ENCODE measurements at places on chromosomes 16 and 17.

DNA sequence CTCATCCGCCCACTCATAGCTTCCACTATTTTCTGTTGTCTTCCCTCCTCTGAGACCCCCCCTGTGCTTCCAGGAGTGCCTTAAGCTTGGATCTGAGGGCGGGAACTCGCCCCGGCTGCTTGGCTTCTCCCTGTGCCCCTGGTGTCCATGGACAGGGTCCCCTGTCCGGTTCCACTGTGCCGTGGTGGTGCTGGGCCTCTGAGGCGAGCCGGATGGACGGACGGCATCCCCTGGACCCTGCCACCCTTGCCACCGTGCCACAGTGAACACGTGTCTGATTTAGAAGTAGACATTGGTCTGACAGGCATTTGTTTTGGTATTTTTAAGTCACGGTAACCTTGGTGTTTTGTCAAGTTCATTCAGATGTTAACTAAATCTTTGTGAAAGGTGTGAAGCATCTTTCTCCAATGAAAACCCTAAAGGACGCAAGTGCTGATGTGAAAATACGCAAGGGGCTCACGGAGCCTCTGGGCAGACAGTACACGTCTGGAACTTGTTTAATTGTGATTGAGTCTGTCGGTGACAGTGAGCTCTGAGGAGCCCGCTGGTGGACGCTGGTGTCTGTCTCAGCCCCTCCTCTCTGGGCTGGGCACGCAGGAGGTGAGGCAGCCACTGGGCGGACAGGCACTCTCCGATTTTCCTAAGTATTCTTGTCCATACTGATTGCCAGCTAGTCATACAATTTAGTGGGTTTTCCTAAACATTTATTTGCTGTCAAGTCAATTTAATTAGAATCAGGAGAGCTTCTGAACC is 26.3 kb downstream of the ZNF750 start:
- DNase-seq = no peak

DNA sequence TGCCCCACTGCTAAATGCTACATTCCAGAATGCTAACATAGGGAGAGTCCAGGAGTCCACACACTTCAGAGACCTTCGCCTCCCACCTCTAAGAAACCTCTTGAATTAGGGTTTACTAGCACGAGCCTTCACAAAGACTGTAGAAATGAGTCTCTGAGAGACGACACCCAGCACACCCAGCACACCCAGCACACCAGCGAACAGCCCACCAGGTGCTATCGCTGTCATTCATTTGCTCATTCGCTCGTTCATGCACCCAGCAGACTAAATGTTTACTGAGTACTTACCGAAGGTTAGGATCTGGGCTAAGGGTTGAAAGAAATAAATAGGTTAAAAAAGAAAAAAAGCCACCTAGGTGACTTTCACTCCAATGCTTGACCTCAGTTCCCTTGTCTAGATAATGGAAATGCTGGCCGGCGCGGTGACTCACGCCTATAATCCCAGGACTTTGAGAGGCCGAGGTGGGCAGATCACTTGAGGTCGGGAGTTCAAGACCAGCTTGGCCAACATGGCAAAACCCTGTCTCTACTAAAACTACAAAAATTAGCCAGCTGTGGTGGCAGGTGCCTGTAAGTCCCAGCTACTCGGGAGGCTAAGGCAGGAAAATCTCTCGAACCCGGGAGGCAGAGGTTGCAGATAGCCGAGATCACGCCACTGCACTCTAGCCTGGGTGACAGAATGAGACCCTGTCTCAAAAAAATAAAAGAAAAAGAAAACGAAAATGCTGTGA is 100.8 kb downstream of the ADCY9 start:
- DNase-seq = no peak

GRCh38 chr16:13333336-13333735 is 431.9 kb downstream of the SHISA9 start:
- no peak for DNase-seq

- no peak for DNase-seq
Measured at GRCh38 chr16:72859581-72859980, 188.3 kb downstream of the ZFHX3 start.

DNA sequence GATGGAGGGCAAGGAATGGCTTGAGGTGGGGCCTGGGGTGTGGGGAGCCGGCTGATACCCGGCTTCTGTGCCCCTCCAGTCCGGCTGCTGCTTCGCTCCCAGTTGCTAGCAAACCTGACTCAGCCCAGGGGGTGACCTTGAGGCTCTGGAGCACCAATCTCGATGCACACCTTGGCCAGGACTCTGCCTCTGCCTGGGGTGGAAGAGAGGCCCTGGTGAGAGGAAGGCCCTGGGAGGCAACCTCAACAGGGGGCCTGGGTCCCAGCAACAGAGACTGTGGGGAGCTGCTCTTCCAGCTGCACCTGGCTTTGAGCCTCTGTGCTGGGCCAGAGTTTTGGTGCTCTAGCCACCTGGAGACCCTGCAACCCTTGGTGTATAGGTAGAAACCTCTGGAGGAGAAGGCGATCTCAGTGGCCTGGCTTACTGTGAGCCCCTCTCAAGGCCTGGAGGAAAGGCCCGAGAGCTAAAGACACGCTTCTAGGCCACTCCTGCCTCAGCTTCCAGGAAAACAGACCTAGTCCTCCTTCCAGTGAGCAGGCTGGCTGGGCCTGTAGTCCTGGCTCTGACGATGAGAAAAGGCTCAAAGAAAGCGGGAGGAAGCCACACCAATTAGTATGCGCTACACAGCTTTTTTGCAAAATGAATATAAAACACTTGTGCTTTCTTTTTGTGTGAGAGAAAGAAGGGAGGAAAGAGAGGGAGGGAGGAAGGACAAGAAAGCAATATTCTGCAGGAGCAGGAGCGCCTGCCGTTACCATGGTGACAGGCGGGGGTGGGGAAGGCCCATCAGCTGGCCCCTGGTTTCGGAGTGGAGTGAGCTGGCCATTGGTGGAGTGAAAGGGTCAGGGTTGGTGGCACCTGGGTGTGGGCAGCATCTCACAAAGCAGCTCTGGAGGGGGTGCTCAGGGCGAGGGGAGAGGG is 51.0 kb downstream of the VAC14 start:
- DNase-seq = no peak

DNA sequence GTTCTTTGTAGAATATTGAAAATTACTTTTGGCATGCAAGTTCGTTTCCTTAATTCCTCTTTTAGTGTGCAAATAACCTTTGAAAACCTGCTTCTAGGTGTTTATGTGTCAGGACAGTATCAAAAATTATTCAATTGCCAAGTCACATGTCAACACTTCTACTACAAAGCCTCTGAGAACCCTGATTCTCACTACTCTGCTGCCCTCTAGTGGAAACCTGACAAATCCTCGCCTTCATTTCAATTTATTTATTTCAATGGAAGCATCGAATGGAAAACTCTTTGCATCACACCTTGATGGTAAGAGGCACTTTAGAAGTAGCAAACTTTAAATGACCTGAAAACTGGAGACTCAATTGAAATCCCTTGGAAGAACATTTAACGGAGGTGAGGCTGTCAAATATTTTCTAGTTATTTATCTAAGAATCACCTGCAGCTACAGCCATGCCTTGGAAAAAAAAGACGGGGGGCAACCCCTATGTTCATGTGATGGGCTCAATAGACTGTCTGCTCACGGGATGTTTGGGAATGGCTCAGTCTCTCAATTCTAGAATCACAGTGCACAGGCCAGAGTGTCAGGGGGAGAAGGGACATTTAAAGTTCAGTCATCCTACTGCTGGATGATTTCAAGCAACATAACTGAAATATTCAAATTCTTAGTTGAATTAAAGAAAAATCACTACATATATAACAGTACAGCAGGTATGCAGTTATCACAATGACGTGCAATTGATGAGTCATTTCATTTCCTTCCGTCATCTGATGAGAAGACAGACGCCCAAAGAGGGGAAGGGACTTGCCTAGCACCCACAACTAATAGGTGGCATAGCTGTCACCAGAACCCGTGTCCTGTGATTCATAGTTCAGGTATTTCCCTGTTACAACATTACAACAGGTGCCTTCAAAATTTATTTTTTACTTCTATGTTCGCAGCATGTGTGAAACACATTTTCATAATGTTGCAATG is 563.9 kb downstream of the TOX3 start:
- peak; percentile 27 for DNase-seq

DNA sequence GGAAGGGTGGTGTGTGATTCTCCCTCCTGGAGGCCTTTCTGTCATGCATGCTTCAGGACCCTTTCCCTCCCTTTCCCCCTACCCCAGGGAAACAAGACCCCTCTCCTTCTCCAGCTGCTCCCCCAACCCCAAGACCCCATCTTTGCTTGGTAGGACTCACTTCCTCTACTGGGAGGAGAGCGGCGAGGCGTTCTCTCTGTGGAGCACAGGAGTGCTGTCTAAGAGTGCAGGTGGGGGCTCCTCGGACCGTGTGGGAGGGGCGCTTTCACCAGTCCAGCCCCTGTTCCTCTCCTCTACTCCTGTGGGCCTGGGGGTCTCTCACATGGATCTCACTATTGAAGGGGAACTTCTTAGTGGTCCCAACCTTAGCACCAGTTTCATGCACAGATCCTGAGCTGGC is 456.1 kb upstream of the ASIC2 start:
- DNase-seq = no peak

DNA sequence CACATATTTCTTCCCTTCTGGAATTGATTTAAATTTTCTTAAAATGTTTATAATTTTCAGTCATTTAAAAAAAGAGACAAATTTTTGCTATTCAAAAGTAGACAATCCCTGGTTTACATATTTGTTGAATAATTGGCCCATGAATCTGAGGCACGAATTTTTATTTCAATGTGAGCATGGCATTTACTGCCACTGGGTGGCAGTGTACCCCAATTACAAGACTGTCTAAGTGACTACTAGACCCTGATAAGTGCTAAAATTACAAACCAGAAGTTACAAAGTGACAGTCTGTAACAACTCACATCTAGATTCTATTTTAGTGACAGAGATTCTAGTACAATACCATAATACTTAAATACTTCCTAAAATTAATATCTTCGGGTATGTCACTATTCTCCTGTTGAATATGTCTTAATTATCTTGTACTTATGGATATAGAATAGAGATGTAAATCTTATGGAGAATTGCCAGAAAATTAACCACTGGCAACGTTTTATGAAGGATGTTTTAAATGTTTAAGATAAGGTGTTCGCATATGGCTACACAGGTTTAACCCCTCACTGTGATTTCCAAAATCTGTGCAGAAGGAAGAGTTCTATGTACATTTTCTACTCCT is 235.8 kb downstream of the MAP2K4 start:
- no peak for DNase-seq

DNA sequence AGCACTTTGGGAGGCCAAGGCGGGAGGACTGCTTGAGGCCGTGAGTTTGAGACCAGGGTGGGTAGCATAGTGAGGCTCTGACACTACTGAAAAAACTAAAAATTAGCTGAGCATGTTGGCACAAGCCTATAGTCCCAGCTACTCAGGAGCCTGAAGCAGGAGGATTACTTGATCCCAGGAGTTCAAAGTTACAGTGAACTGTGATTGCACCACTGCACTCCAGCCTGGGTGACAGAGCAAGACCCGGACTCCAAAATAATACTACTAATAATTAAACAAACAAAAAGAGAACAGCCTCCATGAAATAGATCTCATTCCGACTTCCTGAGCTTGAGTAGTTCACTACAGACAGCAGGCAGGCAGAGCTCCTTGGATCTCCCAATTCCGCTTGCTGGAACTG is 2.7 kb upstream of the RBBP6 start:
- no peak for DNase-seq

- DNase-seq = no peak
Measured at GRCh38 chr17:16818821-16819683, 129.0 kb downstream of the CCDC144A start.

DNA sequence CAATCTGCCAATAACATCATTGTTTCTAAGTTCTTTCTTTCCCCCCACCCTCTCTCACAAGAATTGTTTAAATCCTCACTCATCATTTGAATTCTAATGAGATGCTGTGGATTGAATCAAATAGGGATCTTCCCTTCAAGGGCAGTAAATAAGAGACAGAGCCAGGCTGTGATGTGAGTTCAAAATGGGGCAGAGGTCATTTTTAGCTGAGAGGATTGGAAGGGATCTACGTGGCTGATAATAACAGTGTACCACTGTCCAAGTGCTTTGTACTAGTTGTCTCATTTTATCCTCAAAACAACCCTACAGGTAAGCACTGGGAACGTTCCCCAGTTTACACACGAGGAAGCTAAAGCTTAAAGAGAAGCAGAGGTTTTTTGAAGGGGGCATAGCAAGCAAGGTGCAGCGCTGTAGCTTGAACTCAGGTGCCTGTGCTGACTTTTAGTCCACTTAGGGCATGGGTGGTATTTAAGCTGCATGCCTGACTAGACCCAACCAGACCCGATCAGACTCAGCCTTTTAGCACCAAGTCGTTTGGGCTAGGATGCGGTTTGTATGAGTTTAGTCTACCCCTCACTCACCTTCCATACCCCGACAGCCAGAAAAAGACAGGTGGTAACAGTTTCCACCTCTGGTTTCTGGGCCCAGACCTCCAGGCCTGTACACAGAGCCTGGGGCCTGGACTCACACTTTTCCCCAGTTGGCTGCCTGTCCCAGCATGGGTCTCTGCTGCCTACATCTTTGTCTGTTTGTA is 39.2 kb upstream of the CCR7 start:
- no peak for DNase-seq

- DNase-seq = no peak
Measured at GRCh38 chr16:72561-73548, at the start of gene RHBDF1. Gene RHBDF1 (minus strand): TSS chr16:72631. CDS start chr16:65015, 7,616 bp downstream.

DNA sequence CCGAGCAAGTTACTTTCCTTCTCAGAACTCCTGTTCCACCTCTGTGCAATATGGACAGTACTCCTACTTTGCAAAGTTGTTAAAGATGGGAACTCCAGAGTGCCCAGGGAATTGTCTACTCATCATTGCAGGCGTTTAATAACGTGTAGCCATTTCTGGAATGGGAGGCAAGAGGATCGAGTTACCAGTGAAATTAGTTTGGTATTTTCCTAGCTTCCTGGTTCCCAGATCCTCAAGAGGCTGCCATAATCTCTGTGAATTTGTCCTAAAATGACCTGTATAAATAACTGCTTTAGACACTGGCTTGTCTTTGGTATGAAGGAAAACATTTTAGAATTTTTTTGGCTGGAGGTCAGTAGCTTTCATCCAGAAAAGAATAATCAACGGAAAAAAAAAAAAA is 27.7 kb downstream of the WWOX start:
- DNase-seq = no peak

DNA sequence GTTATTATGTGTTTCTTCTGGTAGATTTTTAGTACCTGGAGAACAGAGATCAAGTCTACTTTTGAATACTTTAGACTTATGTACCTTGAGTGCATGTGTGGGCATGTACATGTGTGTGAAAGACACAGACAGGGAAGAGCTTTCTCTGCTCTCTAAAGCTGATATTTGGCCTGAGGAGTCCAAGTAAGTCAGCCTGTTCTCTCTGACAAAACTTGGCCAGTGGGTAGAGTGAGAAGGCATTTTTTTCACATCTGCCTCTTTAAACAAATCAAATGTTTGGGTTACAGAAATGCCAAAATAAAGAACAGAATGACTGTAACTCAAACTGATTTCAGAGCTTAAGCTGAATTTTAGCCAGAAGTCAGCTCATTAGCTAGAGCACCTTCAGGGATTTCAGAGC is 309.7 kb upstream of the DYNLRB2 start:
- no peak for DNase-seq

DNA sequence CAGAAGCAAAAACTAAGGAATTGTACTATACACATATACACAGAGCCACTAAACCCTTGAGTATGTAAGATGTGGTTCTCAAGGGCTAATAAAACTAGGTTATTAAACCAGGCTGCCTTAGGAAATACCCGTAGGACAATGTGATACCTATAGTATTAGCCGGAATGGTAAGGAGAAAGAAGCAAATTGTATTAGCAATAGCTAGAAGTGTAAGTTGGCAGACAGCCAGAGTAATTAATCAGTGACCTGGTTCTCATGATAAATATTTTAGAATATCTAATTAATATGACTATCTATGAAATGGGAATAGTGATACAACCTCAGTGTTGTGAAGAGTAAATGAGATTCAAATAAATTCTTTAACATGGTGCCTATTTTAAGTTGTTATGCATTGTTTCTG is 18.6 kb downstream of the GDPD1 start:
- DNase-seq = no peak

All from NK-92 treated with Interleukin-12 subunit alpha and Interleukin-12 subunit beta, amount 100 ng/mL, for 24 hours (cell line).